Pancreas (tissue), 10 donors: ENCODE measurements at places on chromosomes 1 and 21. TPM values are rescaled to one million over a fixed set of nuclear protein-coding genes. Genes with fewer than 3 reads are reported as not detected.

Gene CYP2J2
- polyA plus RNA-seq, result 3.1 TPM

Gene OLIG1
- polyA plus RNA-seq, result 0.09 TPM

Gene LCE1B
- not detected for polyA plus RNA-seq

Gene STIL
- polyA plus RNA-seq, result 0.56 TPM

Gene LEFTY1
- polyA plus RNA-seq, result 57.6 TPM

Gene COL9A2
- polyA plus RNA-seq, result 5.4 TPM

Gene PCBP3
- 1.7 TPM for polyA plus RNA-seq

Gene RIT1
- polyA plus RNA-seq, result 7.7 TPM

Gene VAV3
- 11.5 TPM for polyA plus RNA-seq
